ENCODE measurements at places on chromosomes 2 and 18.

DNA sequence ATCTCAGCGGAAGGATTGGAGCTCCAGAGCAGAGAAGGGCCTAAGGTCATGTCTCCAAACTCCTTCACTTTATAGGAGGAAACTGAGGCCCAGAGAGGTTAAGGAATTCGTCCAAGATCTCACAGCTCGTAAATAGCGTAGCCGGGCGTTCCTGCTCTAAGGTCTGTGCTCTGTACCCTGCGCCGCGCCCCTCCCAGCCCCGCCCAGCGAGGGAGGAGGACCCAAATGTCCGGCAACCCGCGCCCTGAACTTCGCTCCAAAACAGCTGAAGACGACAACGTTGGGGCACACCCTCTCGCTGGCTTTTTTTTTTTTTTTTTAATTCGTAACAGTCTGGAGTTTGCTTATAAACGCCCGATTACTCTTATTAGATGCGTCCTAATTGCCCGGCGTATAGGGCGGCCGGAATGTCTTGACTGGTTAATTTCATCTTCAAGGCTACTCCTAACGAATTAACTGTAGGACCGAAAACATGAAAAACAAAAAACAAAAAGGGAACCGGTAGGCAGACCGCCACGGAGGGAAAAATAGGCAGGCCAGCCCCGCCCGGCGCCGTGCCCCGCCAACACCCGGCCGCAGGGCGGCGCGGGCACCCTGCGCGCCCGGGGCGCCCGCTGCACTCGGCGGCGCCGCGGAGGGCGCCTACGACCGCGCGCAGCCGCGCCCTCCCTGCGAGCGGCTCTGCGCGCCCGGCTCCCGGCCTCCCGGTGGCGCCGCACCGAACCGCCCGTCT, 928 bp upstream of the FOSL2 start:
- no peak for DNase-seq

GRCh38 chr2:42031281-42032223, 16.3 kb upstream of the PKDCC start:
- DNase-seq = no peak

- no peak for DNase-seq
These were observed 7.5 kb downstream of the BAZ2B start for GRCh38 chr2:159608723-159609308.

- no peak for DNase-seq
These were observed 105.6 kb downstream of the PIGN start for GRCh38 chr18:62081248-62081647.

- no peak for DNase-seq
These were observed 121.7 kb upstream of the SMAD2 start for GRCh38 chr18:48051945-48052840.

- no peak for DNase-seq
These were observed 322.1 kb downstream of the LRRTM1 start for GRCh38 chr2:79982445-79982844.

DNA sequence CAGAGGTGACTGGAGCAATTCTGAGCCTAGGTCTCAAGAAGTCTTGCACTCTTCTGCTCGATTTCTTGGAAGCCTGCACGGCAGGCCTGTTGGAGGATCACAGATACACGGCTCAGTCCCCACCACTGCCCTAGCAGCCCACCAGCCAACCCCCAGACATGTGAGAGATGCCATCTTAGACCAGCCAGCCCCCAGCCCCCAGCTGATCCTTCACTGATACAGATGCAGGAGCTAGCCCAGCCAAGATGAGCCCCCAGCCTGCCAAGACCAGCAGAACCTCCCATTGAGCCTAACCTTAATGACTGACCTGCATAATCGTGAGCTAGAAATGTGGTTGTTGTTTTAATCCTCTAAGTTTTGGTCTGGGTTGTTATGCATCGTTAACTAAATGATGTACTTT, 47.5 kb downstream of the INHBB start:
- DNase-seq = no peak

Data from activated naive CD4-positive, alpha-beta T cell (primary cell).